ENCODE measurements at places on chromosomes 2 and 18. TPM values are rescaled to one million over a fixed set of nuclear protein-coding genes. Genes with fewer than 3 reads are reported as not detected.

Gene TSGA10
- total RNA-seq = 9.4 TPM

Gene C1QL2
- total RNA-seq = not detected

Gene HMSD
- 2.9 TPM for total RNA-seq

Gene ITGB1BP1
- 33.3 TPM for total RNA-seq

Gene UGT1A6
- not detected for total RNA-seq

Gene CFC1
- not detected for total RNA-seq

GRCh38 chr2:59866436-59866835 is 687.0 kb downstream of the BCL11A start:
- DNase-seq = no peak

GRCh38 chr2:49113046-49113445 is 41.3 kb downstream of the FSHR start:
- DNase-seq = no peak

- DNase-seq = no peak
Observed at GRCh38 chr18:36025025-36025424, 42.3 kb downstream of the RPRD1A start.

DNA sequence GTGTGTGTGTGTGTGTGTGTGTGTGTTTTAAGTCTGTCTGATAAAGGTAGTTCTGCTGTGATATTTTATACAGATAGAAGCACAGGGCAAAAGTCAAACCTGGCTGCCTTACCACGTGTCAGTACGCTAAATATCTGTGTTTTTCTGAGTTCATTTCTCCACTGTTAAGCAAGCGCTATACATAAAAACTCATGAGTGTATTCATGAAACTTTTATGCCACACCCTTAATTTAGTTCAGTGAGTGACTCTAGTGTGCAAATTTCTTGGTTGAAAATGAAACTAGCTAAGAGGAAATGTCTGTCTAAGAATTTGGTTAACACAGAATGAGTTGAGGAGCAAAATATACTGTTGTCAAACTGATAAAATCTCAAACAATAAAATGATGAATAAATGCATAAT is 11.2 kb downstream of the CASP10 start:
- DNase-seq = no peak
